SK-N-SH (cell line): ENCODE measurements at places on chromosomes 12 and 14. TPM values are rescaled to one million over a fixed set of nuclear protein-coding genes. Genes with fewer than 3 reads are reported as not detected.
A peak's percentile ranks its signal among the peaks of the same experiment; 100 is the strongest.

The GLIPR1 gene
- 75.6 and 141 TPM in 2 replicates for polyA plus RNA-seq

DNA sequence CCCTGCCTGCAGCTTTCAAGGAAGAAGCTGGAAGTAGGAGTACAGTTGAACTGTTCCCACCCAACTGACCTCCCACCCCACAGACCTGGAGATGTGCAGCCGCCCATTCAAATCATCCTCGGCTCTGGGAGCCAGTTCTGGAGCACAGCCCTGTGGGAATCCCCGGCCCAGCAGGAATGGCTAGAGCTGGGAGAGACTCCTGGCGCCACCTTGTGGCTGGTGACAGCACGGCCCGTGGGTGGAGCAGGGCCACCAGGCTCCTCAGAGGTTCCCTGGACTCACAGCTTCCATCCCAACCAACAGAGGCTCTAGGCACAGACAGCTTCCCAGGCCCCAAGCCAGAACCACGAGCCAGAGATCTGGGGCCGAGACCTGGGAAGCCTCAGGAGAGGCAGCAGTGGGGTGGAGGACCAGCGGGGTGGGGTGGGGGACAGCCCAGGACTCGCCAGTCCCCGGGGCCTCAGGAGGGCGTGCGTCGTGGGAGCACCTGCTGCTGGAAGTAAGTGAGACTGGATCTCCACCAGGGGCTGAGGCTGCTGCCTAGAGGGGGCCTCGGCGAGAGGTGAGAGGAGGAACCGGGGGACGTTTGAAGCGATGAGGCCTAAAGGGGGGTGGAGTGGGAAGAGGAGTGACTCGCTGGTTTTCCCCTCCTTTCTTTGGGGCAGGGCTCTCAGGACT is 43.4 kb downstream of the RNF34 start:
- DNase-seq: peak; percentile 97

- no peak for DNase-seq
These were observed 234.3 kb downstream of the DACT1 start for GRCh38 chr14:58872061-58872460.

The ALDH1L2 gene
- polyA plus RNA-seq: 1.9 and 3.4 TPM in 2 replicates

The SLC4A8 gene
- 3.6 and 5.2 TPM in 2 replicates for polyA plus RNA-seq

The IL22 gene
- not detected in 2 replicates for polyA plus RNA-seq

DNA sequence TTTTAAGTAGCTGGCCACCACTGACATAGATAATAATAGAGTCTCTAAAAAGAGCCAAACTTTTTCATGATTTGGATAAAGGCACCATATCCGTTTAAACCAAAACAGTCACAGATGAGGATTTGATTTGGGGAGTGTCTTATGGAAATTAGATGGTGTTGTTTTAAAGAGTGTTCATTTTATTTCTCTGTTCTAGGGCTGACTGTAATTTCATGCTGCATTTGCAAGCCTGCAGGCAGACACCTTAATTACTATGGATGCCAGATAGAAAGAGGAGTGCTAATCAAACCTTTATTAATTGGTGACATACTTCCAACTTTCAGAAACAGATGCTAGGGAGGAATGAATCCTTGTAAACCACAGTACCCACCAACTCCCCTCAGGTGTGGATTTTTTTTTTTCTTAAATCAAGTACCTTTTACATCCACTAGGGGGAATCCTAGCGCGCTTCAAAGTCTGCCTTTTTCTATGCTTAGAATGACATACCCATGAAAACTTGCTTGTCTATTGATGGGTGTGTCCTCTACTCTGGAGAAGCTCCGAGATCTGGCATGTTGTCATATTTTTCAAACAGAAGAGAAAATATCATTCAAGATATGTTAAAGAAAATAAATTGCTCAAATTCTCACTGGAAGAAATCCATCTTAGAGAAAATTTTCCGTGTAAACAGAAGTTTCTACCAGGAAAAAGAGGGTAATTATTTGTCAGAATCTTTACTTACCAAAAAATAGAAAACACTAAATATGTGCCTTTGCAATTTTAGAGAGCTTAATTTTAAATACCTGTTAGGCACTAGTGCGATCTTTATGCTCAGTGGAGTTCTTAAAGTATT is 14.2 kb upstream of the PLXNC1 start:
- DNase-seq: peak; percentile 64

DNA sequence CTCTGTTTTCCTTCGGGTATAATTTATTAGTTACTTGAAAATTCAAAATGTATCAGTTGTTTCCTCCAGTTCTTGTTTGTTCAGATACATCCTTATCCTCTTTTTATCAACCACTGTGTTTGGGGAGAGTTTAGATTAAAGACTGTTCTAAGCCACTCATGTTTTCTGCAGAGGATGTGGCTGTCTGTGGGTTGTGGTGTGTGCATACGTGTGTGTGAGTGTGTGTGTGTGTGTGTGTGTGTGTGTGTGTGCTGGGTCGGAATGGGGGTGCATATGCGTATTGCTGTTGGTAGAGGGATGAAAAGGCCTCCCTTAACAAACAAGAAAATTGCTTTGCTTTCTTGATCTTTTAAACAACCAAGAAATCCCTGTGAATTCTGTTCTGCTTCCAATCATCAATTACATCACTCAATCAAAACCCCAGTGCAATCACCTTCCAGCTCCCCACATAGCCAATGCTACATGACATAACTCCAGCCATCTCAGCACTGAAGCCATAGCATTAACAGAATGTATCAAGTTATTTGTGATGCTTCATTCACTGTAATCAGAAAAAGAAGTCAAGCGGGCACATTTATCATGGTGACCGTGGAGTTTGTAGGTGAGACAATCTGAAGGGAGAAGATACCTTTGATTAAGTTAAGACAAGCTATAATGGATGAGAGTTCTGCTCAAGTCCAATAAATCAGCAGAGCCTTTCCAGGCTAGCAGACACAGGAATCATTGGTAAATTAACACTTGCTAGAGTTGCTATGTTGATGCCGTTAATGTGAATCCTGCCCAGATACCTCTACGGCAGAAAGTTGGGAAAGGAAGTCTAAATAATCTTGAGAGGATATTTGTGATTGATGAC is 131.9 kb downstream of the RMST start:
- DNase-seq: no peak

The FOXG1 gene
- not detected in 2 replicates for polyA plus RNA-seq

- DNase-seq: no peak
These were observed 1125.3 kb downstream of the LRFN5 start for GRCh38 chr14:42732005-42732404.

GRCh38 chr12:75722714-75723200 is 211.3 kb upstream of the KRR1 start:
- no peak for DNase-seq

GRCh38 chr12:52205612-52206303 is 13.9 kb upstream of the KRT80 start:
- no peak for DNase-seq

DNA sequence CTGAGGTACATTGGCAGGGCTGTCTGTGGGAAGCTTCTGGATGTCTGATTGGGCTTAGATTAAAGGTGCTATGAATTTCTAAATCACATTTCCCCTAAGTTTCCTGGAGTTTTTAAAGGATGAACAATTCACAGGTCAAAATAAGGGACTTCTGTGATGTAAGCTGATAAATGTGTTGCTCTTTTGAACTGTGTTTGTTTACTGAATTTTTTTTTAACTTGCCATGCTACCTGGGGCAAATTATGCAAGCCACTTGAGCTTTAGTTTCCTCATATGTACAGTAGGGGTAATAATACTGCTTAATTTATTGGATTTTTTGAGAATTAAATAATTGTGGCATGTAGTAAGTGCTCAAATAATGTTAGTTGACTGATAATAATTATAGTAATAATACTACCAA is 52.8 kb upstream of the CCDC91 start:
- DNase-seq: no peak

DNA sequence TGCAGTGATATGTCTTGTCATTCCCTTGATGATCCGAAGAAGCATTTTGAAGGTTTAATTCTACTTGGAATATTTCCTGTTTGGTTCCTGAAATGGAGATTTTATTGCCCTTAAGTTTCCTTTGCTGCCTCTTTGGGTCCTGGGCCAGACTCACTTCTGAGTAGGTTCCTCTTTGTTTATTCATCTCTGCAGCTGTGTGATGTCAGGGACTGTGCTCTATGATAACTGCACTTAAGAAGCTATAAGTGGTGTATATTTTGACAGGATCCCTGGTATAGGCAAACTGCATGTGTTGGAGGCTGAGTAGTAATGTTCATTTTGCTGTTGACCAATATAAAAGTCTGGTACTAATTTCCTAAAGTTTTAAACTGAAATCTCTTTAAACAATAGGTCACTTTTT is at the start of gene KLRC4:
Gene KLRC4 (minus strand): TSS at position 366 of the 400 bp plus-strand sequence. CDS start 182 bp downstream, at position 184.
- no peak for DNase-seq

- DNase-seq: no peak
These were observed 31.4 kb downstream of the GALNT16 start for GRCh38 chr14:69291396-69291795.

DNA sequence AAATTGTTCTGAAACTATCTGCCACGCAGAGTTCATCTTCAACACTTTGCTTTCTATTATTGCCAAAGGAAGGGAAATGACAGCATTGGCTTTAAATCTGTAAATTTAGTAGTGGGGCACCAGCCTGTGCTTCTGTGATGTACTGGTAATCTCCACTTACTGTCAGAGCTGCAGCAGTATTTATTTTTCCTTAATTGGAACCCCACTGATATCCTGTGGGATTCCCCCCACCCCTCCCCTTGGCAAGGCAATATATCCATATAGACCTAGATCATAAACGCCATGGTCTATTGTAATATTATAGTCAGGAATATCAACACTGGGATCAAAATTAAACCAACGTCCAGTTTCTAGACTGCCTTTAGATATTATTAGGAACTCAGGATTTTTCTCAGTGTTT is 96.7 kb downstream of the RMST start:
- DNase-seq: no peak

DNA sequence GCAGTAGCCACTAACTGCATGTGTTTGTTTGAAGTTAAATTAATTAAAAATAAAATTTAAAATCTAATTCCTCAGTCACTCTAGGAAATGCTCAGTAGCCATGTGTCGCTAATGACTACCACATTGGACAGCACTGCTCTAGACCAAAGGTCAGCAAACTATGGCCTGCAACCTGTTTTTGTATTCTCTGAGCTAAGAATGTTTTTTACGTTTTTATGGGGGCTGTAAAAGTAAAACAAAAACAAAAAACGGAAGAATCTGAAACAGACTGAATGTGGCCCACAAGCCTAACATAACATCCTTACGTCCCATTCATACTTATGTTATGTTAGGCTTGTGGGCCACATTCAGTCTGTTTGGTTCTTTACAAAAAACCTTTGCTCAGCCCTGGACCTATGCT is 57.8 kb downstream of the LIN52 start:
- no peak for DNase-seq

- DNase-seq: no peak
These were observed 71.6 kb upstream of the USP44 start for GRCh38 chr12:95622879-95623278.

GRCh38 chr14:73718418-73719251 is 4.5 kb upstream of the PNMA1 start:
- DNase-seq: peak; percentile 93

The CIROP gene
- not detected in 2 replicates for polyA plus RNA-seq

DNA sequence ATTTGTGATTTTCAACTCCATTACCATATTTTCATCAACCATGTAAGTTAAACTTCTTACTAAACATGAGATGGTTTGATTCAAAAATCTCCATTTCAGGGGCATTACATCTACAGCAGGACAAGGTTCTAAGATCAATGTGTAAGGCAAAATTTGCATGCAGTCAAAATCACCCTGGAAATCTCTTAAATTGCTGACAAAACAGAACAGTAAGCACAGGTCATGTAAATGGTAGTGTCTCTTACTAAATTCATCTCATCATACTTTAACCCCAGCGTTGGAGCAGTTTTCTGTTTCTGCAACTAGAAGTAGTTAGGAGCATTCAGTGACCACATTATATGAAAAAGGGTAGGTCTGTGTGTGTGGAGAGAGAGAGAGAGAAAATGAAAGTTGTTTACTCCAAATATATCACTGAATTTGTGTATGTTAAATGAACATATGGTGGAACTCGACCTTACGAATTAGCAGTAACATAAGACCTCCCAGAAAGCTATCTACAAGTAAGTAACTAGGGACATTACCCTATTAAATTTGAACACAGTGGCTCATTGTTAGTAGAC is 227.5 kb downstream of the SSPN start:
- no peak for DNase-seq

GRCh38 chr14:35124127-35124526 is 1.8 kb downstream of the PRORP start:
- no peak for DNase-seq

DNA sequence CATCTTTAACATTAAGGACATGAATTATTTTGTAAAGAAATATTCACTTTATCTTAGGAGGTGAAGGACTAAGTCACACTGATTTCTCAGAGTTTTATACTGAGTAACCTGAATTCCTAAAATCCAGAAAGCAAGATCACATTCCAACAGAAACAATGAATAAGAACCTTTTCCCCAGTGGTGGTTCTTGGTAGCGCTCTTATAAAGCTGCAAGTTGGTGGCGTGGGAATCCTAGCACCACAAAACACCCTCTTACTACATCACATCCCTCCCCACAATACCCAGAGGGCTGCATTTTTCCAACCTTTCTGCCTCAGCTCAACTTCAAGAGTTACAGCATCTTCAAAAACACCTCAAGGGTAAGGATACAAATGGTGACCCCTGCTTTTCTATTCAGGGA is 44.0 kb upstream of the SMUG1 start:
- DNase-seq: no peak

- no peak for DNase-seq
These were observed 45.2 kb downstream of the GRIP1 start for GRCh38 chr12:66633676-66634075.
